NCI-H1694 (cell line): ENCODE measurements at places on chromosomes 2 and 18.
A peak's percentile ranks its signal among the peaks of the same experiment; 100 is the strongest.

- no peak for DNase-seq
Observed at GRCh38 chr2:201402651-201403562, 45.8 kb upstream of the FLACC1 start.

- no peak for DNase-seq
Observed at GRCh38 chr2:85071096-85071495, 62.1 kb upstream of the TCF7L1 start.

- DNase-seq, result no peak
Observed at GRCh38 chr2:187118331-187119099, 269.5 kb upstream of the ZSWIM2 start.

DNA sequence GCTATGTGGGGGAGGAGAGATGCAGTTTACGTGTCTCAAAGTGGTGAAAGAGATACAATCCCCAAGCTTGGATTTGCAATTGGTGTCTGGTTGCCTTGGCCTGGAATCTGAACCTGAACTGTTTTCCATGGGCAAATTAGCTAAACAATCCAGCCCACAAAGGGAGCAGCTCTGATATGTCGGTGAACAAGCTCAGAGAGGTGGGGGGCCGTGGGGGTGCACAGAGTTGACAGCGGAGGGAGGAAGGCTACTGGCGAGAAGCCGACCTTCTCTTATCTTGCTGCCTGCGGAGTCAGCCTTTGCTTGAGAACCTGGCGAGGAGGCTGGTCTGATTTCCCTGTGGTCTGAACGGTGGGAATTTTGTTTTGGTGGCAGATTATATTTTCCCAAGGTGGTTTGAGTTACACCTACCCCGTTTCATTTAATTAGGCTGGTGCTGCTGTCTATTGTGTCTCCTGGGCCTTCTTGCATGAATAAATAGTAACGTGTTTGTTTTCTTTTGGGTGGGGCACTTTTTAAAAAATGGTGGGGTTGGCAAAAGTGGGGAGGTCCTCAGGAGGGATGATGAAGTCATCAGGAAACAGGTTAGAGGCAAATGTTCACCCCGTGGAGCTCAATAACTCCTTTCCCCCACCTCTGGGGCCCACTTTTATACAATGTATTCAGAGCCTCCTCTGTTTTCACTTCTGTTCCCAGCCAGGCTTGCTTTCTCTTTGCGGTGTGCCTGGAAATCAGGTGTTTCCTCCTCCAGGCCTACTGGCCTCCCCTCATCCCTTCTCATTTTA is 80.9 kb upstream of the IGFBP5 start:
- DNase-seq, result no peak

- DNase-seq, result no peak
Observed at GRCh38 chr2:69789175-69789721, 40.2 kb upstream of the GMCL1 start.

GRCh38 chr2:62197011-62197924 is 1.4 kb downstream of the B3GNT2 start:
- no peak for DNase-seq

DNA sequence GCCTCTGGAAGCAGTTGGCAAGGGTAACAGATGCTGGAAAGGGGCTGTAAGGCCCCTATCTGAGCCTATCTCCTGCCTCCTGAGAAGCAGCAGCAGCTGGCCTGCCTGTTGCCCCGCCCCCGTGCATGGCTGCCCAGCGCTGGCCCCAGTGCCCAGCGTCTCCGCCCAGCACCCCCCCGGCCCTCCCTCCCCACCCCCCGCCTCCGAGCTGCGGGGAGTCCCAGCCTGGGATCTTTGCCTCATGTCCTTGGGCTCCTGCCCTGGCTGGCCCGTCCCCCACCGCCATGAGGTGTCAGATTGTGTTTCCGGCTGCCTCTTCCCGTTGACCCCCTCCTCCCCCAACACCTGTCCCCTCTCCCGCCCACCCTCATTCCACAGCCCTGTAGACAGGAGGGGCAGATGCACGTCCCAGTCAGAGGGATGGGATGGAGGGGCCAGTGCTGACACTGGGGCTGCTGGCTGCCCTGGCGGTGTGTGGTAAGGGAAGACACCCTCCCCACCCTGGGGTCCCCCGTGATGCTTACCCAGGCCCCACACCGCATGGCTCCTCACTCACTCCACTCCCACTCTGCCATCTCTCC is at the start of gene CHRND:
Gene CHRND (plus strand): TSS at position 370 of the 581 bp plus-strand sequence. CDS start 56 bp downstream, at position 426.
- no peak for DNase-seq

- no peak for DNase-seq
Observed at GRCh38 chr18:39960550-39960949, 1994.5 kb upstream of the PIK3C3 start.

DNA sequence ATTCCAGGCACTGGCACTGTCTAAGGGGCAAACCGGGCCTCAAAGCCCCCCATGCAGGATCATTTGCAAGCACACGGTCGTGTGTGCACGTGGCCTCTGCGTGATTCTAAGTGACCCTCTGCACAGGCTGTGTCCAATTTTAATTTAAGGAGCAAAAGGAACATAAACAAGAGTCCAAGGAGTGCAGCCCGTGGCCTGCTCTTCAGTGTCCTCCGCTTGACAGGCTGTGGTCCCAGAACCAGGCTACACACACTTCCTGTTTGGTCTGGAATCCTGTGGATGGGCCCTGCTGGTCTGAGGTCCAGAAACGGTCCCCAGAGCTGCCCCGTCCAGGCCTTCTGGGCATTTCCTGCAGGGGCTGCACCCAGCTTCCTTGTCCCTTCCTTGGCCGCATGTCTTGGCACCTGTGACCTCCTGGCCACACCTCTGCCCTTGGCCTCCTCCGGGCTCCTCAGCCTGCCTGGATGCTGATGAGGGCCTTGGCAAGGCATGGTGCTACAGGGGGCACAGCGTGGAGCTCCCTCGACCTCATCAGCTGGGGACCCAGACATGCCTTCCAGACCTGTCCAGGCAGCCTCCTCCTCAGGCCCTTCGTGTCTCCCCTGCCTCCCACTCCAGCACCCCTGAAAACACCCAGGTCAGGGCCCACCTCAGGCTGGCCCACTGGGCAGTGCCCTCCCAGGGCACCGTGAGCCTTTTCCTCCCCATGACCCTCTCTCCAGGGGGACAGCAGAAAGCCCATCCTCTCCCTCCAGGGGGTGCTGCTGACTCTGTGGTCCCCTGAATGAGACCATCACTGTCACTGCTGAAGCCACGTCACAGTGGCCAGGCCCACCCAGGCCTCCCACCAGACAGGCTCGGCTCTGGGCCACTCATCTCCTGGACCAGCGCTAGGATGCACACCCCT is 136.4 kb upstream of the GPC1 start:
- DNase-seq, result no peak

GRCh38 chr2:196515608-196516007 is 123.9 kb upstream of the CCDC150 start:
- DNase-seq, result no peak

- DNase-seq, result peak; percentile 42
Observed at GRCh38 chr2:13193900-13194299, 477.2 kb downstream of the TRIB2 start.

DNA sequence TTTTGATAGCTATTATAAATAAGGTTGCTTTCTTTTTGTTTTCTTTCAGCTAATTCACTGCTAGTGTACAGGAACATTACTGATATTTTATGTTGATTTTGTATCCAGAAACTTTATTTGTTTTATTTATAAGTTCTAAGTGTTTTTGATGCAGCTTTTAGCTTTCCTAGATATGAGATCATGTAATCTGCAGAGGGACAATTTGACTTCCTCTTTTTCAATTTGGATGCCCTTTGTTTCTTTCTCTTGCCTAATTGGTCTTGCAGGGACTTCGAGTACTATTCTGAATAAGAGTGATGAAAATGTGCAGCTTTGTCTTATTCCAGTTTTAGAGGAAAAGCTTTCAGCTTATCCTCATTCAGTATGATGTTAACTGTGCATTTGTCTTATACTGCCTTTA is 643.4 kb upstream of the CDH2 start:
- DNase-seq, result no peak

GRCh38 chr2:156818221-156818620 is 382.0 kb downstream of the GPD2 start:
- no peak for DNase-seq

DNA sequence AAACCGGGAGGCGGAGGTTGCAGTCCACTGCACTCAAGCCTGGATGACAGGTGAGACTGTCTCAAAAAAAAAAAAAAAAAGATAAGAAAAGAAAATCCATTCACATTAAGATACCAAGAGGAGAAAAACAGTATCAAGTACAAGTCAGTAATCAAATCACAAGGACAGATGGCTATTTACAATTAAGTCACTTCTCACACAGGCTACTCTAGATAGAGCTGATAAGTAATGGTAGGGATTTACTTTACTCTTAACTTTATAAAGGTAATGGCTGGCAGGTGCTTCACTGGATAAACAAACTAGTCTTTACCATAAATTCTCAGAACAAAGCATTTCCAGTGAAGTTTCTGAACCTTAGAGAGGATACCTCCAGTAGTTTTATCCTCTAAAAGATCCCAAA is 11.5 kb downstream of the SF3B1 start:
- DNase-seq, result no peak

GRCh38 chr2:234125451-234126145 is 75.1 kb downstream of the SPP2 start:
- DNase-seq, result no peak

DNA sequence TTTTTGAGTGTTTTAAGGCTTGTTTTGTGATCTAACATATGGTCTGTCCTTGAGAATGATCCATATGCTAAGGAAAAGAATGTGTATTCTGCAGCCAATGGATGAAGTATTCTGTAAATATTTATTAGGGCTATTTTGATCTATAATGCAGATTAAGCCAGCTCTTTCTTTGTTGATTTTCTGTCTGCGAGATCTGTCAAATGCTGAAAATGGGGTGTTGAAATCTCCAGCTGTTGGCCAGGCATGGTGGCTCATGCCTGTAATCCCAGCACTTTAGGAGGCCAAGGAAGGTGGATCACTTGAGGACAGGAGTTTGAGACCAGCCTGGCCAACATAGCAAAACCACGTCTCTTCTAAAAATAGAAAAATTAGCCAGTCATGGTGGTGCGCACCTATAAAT is 132.7 kb downstream of the DIS3L2 start:
- DNase-seq, result no peak

GRCh38 chr2:58950795-58951462 is 709.8 kb upstream of the FANCL start:
- no peak for DNase-seq

DNA sequence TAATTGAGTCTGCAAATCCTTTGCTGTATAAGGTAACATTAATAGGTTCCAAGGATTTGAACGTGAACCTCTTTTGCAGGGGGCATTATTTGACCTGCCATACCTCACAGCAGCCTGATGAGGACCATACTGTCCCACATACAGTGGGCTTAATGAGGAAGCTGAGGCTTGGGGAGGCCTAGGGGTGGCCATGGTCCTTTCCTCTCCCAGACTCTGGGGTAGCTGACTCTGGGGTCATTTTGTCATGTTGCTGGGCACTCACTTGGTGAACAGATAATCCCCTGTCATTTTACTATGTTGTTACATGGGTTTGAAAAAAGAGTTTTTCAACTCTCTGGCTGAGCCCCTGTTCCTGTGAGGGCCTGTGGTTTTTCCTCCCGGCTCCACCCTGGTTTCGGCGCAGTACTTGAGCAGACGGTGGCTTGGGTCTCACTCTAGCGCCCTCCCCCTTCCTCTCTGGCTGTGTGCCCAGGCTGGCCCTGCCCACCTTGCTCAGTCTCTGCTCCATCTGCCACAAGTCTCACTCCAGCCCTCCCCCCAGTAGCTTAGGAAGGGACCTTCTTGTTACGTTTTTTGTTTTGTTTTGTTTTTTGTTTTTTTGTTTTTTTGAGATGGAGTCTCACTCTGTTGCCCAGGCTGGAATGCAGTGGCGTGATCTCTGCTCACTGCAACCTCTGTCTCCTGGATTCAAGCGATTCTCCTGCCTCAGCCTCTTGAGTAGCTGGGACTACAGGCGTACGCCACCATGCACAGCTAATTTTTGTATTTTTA is 21.0 kb downstream of the INPP4A start:
- peak; percentile 93 for DNase-seq

GRCh38 chr2:37648331-37649011 is 23.0 kb downstream of the CDC42EP3 start:
- no peak for DNase-seq

- no peak for DNase-seq
Observed at GRCh38 chr18:2654928-2655177, 673 bp upstream of the SMCHD1 start.

GRCh38 chr2:180540761-180541160 is 439.6 kb upstream of the UBE2E3 start:
- DNase-seq, result no peak

GRCh38 chr2:161088658-161089350 is 71.4 kb upstream of the TANK start:
- DNase-seq, result no peak

DNA sequence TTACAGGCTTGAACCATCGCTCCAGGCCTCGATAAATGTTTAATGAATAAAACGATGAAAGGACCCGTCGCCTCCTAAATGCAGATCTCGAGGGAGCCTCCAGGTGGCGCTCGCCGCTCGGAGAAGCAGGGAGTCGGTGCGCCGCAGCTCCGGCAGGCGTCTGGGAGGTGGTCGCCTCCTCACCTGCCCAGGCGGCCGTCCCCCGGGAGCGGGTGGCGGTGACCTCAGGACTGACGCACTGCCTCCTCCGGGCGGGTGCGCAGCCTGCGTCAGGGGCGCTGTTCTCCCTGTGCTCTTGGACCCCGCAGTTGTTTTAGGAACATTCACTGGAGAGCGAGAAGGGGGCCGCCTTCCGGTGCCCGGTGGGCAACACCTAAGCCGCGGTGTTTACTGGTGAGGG is 38.6 kb upstream of the POLE4 start:
- peak; percentile 64 for DNase-seq

GRCh38 chr2:117087535-117088291 is 726.8 kb upstream of the DDX18 start:
- no peak for DNase-seq

- DNase-seq, result peak; percentile 22
Observed at GRCh38 chr18:3451183-3451988, 1.4 kb downstream of the TGIF1 start.

DNA sequence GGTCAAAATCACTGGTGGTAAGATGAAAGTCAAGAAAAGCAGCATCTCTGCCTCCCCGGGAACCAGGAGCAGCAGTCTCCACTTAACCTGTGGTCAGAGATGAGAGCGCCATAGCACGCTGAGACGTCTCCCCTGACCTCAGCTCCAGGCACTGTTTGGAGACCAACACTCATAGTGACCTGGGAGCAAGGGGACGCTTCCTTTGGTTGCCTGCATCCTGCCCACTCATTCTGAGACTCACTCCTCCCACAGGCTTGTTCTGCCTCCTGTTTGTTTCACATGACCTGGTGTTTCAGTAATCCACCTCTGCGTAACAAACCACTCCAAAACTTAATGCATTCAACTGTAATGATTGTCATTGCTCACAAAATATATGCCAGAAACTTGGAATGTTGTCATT is 139.3 kb downstream of the ACOXL start:
- no peak for DNase-seq

- peak; percentile 90 for DNase-seq
Observed at GRCh38 chr2:156341452-156342253, 9.1 kb upstream of the NR4A2 start.

DNA sequence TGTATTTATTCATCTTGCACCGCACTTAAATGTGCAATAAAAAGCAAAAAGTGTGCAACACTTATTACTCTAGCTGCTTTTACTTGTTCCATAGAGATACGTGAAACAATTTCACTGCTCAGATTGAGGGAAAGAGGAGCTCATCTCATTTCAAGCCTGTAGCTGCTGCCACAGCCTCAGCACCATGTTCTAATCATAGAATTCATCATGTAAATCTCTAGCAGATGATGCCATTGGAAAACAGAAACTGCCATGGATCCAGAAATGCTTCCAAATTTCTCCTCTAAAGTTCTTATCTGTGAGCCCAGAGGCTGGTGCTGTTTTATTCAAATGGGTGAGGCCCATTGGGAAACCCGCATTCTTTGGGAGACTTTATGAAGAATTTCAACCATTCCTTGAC is 2.0 kb downstream of the CDC42EP3 start:
- no peak for DNase-seq
